Right atrium auricular region (tissue), 2 donors: ENCODE measurements at places on chromosomes 4 and X.

DNA sequence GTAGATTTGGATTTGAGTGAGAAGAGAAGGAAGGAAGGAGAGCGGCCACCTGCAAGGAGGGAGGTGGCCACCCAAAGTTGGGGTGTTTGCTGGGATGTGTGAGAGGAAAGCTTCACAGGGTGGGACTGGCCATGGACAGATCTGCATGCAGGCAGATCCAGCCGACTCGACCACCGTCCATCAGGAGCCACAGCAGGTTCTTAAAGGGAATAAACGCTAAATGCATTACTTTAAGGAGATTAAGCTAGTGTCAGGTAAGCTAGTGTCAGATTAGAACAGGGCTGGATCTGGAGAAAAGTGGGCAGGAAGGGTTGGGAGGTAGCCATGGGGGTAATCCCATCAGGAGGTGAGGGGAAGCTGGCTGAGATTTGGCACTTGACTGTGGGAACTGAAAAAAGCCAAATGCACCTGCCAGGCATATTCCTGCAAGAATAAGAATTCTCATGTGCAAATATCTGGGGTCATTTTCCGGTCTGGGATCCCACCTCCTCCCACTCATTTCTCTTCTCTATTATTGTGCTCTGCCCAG, 79.6 kb downstream of the MGST2 start:
- peak; percentile 23 for DNase-seq

DNA sequence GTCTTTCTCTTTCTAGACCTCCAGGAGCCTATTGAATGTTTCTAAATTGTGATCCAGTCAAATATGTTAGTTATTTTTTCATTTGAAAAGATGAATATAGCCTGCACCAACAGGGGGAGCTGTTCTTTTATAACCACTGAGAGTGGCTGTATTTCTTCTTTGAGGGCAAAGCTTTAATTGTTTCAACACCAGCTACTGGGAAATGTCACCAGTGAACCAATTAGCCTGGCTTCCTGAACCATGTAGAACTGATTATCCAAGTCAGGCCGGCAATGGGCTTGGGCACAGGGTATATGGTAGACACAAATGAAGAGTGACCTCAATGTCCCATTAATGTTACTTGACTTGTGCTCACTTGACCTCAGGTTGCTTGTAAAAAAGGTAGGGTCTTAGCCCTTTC, 4.8 kb upstream of the DAPP1 start:
- DNase-seq, result no peak

- no peak for DNase-seq
Measured at GRCh38 chr4:59630235-59630634, 1569.9 kb upstream of the ADGRL3 start.

DNA sequence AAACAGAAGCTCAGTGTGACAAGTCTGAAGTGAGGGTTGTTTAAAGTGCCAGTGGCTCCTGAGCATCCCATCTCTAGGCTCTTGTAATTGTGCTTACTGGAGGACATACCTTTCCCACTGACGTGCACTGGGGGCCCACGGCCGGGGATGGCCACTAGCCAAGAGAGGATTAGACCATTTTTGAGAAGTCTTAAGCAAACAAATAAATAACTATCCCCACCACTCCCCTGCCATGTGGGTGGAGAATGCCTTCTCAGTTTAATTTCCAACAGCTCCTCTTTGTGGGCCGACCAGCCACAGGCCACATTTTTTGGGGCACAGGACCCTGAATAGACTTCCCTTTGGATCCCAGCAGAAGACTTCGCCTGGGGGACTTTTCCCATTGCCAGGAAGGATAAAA, 125.0 kb upstream of the MSX1 start:
- no peak for DNase-seq

DNA sequence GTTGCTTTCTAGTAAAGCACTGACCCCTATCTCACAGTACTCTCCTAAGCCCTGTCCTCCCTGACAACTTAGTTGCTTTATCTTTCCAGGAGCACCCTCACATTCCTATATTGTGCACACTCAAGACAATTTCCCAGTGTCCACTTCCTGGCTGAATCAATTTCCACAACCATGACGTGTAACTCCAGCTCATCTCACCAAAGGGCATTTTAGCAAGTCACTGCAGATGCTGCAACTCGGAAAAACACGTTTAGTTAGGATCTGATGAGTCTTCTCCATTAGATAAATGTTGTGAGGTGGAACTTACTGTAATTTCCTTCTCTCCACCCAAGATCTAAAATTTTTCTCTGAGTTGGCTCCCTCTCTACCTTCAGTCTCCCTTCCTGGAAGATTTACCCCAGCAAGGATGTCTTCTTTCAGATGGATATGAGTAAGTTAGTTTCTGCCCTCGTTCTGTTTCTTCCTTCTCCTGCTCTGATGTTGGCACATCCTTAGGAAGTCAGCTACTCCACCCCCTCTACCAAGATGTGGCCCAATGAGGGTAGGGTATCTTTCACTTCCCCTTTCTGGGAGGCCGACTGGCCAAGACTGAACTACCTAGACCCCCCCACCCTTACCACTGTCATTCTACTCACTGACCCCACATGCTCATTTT, 28.8 kb upstream of the IL13RA1 start:
- no peak for DNase-seq

DNA sequence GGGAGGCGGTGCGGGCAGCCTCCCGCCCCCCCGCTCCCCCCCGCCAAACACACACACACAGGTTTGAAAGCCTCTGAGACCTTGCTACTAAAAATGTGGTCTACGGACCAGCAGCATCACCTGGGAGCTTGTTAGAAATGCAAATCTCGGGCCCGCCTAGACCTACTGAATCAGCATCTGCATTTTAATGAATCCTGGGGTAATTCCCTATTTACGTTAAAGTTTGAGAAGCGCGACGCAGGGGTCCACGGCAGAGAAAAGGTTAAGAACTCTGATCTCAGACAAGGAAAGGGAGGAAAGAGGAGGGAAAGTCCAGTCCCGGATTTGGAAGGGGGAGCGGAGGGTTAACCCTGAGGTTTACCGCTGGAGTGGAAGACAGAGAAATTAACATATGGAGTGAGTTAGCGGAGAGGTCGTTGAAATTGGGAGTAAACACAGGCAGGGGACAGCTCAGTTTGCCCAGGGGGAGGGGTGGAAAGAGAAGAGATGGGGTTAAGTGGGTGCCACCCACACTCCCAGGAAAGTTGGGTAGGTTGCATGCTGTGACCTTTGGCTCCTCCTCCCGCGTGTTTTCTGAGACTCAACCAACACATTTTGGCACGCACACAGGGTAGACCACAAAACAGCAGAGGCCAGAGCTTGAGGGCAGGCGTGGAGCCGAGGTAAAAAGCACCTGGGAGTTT, 483.6 kb downstream of the BCOR start:
- DNase-seq, result no peak

DNA sequence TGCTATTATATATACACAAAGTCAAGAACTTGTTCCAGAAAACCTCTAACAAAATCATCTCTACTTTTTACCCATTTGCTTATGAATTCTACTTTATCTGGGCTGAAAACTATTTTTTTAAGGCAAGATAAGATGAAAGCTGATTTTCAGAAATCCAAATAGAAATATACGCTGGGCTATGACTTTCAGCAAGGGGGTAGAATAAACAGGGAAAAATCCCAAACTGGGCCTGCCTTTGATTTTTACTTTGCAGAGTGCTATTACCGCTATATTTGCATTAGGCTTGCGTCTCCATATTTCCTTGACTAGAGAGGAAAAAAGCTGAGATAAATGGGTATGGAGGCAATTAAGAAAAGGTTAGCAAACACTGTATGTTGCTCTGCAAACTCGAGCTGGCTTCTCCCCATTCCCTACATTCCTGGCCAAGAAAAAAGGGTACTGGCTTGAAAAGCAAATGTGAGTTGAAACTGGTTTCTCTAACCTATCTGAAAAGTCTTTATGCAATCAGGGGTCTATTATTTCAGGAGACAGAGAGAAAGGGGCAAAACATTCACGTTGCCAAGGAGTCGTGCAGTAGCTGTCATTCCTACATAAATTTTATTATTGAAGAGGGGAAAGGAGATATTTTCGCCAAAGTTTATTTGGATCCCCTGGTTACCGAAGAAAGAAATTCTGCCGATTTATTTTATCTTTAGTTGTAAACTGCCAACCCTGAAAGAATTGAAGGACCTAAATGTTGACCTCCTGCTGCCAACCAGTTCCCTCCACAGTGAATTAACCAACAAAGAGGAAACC, 2.2 kb downstream of the TMEM47 start:
- no peak for DNase-seq

GRCh38 chrX:125203737-125204578, 115.7 kb upstream of the TEX13C start:
- DNase-seq, result no peak

GRCh38 chrX:17375637-17376430, 834 bp downstream of the NHS start:
- DNase-seq, result no peak

- no peak for DNase-seq
Measured at GRCh38 chr4:125072269-125072668, 242.5 kb upstream of the FAT4 start.

DNA sequence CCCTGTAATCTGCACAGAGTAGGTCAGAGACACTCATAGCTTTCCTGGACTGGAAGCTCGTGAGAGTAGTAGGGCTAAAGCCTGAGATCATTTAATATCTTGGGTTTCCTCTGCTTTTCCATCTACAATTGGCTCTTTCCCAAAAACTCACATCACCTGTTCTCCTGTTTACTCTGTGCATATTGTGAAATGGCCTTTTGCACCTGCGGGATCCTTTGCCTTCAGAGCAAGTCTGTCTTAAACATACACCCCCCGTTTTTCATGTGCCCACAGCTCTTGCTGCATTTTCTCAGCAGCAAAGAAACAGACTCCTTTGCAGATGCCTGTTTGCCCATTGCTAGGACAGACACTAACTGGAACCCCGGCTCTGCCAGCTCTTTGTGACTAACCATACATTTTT, 608.3 kb upstream of the PCDH10 start:
- DNase-seq, result no peak

DNA sequence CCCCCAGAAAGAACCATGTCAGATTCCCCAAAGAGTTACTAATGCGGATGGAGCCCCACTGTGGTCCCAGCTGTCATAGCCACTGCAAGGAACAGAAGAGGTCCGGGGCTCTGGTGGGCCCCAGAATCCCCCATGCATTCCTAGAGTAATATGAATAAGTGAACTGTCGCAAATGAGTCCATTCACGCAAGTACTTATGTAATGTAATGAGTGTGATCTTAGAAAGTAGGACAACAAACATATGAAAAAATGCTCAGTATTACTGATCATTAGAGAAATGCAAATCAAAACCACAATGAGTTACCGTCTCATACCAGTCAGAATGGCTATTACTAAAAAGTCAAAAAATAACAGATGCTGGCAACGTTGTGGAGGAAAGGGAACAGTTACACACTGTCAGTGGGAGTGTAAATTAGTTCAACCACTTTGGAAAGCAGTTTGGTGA, 141.5 kb upstream of the RBPJ start:
- no peak for DNase-seq

GRCh38 chr4:143083756-143084472, 100.8 kb upstream of the USP38 start:
- DNase-seq, result no peak

DNA sequence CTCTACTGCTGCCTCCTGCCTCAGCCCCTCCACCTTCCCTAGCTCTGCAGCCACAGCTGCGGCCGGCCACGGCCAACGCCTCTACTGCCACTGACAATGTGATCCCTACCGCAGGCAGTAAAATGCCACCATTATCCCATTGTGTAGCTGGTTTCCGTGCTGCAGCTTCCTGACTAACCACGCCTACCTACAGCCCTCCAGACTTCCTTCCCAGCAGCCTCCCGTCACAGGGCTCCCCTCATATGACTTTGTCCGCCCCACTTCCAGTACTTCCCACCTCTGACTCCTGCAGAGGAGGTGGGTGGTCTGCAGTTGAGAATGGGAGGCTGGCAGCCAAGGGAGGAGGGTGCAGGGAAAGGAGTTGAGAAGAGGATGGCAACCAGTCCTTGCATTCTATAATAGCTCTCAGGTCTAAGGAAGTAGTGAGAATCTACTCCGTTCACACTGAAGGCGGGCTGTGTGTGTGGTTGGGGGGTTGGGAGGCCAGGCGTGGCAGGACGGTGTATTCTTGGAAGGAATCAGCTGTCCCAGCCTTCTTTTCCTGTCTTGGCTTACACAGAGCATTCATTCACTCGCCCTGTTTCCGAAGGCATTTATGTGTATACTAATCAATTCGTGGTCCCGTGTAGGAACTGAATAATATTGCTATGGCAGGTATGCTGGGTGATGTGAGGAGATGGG, 33.1 kb upstream of the USP51 start:
- DNase-seq, result no peak

- DNase-seq, result no peak
Measured at GRCh38 chrX:40207626-40208025, 109.9 kb upstream of the BCOR start.

DNA sequence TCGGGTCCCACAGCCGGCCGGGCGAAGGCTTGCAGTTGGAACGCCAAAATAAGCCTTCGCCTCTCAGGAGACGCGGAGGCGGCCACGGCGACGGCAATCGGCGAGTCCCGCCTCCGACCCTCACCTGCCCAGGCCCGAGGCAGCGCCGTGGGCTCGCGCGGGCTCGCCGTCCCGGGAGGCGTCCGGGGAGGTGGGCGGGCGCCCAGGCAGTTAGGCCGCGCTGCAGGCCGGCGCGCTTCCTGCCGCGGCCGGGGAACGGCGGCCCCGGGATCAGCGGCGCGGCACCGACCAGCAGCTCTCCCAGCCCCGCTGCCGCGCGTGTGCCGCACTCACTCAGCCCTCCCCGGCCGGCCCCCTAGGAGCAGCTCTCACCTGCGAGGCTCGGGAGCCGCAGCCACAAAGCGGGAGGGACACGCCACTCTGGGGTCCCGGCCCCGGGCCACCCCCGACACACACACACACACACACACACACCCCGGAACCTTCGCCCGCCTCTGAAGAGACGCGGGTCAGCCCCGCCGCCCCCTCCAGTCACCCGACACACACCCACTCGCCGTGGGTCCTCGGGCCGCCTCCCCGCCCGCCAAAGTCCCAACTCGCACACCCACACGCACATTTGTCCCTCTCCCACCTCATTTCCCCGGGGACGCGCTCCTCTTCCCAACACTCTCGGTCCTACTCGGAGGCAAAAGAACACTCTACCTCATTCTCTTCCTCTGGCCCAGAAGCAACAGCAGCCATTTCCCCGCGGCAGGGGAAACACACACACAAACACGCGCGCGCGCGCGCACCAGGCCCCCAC, at the start of gene CNOT6L:
TSS of gene CNOT6L (minus strand) at position 767 of the 802 bp plus-strand sequence. CDS start at position 707, 60 bp downstream.
- DNase-seq, result peak; percentile 78

DNA sequence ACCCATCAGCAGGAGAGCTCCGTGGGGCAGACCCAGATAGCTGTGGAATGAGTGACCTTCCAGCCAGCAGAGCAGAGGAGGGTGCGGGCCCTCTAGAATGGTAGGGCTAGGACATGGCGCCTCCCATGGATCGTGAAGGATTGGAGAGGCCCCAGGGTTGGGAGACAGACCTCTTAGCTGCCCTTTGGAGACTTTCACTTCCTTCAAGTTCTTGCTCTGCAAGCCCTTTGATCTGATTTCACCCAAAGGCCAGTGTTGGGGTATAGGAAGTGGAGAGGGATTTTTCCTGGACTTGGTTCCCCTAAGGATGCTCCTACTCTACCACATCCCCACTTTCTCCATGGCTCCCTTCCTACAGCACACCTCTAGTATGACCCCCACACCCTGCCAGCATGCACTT, 3.0 kb downstream of the SASH3 start:
- no peak for DNase-seq
